ENCODE measurements at places on chromosomes 3 and 15.

- no peak for DNase-seq
Measured at GRCh38 chr3:184740509-184741258, 28.8 kb upstream of the MAGEF1 start.

DNA sequence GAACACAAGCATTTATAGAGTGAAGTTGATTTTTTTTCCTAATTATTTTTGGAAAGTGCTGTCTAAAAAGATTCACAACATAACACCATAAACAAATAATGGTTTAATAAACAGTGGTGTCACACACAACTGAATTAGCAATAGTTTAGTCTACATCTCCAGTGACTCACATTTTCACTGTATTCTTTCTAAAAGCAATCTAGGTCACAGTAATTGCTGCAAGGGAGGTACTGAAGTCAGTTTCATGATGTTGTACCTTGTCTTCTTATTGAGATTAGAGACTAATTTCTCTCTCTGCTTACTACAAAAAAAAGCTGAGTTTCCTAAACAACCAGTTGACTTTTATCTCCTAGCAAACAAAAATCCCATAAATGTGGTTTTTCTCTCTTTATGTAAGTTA lies 29.6 kb downstream of the PLSCR4 start:
- DNase-seq: no peak

- no peak for DNase-seq
Measured at GRCh38 chr3:161275919-161276318, 54.8 kb downstream of the NMD3 start.

- DNase-seq: no peak
Measured at GRCh38 chr15:41511331-41511898, 2.2 kb downstream of the LTK start.

GRCh38 chr3:38658841-38659240 lies 9.4 kb upstream of the SCN5A start:
- no peak for DNase-seq

DNA sequence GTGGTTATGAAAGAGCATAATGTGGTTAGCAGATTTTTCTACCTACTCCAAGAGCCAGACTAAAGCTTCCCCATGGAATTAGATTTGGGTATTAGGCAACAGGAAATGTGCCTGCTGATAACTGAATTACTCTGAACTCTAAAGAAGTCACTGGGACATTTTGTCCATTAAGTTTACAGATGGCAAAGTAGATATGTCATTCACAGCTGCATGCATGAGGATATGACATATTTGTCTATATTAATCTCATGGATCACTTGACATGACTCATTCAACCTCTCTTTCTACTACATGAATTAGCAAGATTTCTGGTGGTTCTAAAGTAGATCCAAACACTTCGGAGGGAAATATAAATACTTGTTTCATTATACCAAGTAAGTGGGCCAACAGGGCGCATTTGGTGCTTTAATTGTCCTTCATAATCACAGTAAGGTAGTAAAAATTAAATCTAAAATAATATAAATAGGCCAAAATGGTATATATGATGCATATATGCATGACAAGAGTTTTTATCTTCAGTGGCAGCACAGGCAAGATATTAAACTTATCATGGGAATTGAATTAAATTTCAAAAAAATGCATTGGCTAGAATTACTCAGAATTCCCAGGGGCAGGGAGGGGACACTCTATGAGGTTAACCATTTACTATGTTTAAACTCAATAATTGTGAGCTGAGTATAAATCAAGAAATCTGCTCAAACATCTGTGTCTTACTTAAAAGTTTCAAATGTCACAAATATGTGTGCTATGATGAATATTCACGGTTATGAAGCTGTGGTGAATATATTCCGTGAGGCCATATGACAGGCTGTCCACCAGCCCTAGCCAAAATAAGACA lies 365.3 kb upstream of the KCNMB2 start:
- DNase-seq: no peak

GRCh38 chr15:60656481-60656880 lies 177.5 kb upstream of the ICE2 start:
- DNase-seq: no peak

- no peak for DNase-seq
Measured at GRCh38 chr3:167030082-167030725, 349.9 kb downstream of the ZBBX start.

Data from GM18507 (cell line).